Lower leg skin (tissue), 4 donors: ENCODE measurements at places on chromosomes 7 and 10. TPM values are rescaled to one million over a fixed set of nuclear protein-coding genes. Genes with fewer than 3 reads are reported as not detected.

The NKX2-3 gene
- total RNA-seq, result not detected

The NT5C3A gene
- 44.6 TPM for total RNA-seq

The TEX36 gene
- total RNA-seq, result not detected

The EGFR gene
- 233 TPM for total RNA-seq

The MAGI2 gene
- total RNA-seq, result 1.7 TPM
